Stimulated activated CD8-positive, alpha-beta memory T cell treated with anti-CD3 and anti-CD28 coated beads, Interleukin-15, amount 100 ng/mL, for 24 hours (primary cell): ENCODE measurements at places on chromosomes 11 and 22.

GRCh38 chr22:47205081-47205491 lies 442.6 kb downstream of the TBC1D22A start:
- no peak for DNase-seq

DNA sequence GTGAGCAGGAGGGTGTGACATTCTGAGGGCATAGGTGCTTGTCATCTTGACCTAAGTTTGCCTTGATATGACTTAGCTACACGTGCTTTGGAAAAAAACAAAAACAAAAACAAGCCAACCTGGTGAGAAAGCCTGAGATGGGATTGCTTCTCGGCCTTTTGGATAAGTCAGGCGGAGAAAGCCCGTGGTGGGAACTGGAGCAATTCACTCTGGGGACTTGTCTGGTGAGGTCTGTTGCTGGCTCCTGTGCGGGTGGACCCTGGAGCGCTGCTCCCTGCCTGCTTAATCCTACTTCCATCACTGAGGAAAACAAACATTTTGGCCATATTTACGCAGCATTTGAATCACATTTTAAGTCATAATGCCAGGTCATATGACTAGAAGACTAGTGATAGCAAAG lies 100.3 kb downstream of the SNX19 start:
- DNase-seq, result no peak

GRCh38 chr22:43142880-43143562 lies at the start of gene MCAT:
Gene MCAT, minus strand, starts transcription at chr22:43143398. Its CDS starts 50 bp downstream, at chr22:43143348.
- peak; percentile 81 for DNase-seq

- no peak for DNase-seq
These were observed 6.7 kb upstream of the AHNAK start for GRCh38 chr11:62553080-62553838.

DNA sequence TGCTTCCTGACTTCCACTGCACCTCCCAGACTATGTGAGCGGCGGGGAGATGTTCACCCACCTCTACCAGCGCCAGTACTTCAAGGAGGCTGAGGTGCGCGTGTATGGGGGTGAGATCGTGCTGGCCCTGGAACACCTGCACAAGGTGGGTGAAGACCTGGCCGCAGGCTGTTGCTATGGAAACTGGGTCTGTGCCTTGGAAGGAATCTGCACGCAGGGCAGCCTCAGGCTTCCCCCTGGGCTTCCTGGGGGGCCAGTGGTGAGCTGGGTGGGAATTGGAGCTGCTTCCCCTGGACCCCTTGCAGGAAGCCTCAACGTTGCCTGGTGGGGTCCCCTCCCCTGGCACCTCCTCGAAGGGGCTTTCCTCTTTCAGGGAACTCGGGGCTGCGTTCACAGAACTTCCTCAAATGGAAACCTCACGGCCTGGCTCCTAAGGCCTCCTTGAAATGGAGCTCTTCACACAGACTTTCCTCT lies 1.5 kb downstream of the RPS6KA4 start:
- DNase-seq, result no peak

DNA sequence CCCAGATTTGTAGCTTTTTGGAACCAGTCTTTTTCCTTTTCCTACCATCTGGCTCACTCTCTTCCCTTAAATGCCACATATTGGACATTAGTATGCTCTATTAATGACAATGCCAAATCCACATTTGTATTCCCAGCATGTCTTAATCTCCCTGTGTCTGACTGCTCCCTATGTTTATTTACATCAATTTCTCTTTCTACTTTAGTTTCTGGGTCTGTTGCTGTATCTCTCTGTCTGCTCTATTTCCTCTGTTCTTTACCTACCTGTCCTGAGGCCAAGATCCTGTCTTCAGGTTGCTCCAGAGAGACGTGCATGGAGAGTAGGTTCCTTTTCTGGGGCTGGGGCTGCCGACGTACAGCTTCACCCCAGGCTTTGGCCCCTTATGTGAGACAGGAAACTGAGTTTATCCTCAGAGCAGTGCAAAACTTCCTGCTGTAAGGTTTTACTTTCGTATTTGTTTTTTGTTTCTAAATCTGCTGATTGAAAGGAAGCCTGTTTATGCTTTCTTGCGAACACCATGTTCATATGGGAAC lies 25.6 kb downstream of the OR2AG2 start:
- DNase-seq, result no peak

GRCh38 chr11:17263769-17264168 lies 12.8 kb upstream of the NUCB2 start:
- DNase-seq, result no peak

DNA sequence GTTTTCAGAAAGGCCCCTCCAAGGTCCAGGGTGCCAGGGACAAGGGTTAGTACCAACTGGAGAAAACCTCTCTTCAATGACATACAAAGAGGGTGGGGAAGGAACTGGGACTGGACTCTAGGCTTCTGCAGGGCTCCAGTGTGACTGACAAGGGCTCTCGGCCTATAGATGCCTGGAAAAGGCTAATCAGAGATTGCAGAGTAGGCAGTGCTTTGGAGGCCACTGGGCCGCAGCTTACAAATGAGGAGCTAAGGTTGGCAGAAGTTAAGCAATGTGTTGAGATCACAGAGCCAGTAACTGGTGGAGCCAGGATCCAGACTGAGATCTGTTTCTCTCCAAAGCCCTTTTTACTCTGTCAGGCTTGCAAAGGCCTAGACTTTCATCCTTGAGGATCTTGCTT lies 7.4 kb upstream of the DGKZ start:
- DNase-seq, result no peak

DNA sequence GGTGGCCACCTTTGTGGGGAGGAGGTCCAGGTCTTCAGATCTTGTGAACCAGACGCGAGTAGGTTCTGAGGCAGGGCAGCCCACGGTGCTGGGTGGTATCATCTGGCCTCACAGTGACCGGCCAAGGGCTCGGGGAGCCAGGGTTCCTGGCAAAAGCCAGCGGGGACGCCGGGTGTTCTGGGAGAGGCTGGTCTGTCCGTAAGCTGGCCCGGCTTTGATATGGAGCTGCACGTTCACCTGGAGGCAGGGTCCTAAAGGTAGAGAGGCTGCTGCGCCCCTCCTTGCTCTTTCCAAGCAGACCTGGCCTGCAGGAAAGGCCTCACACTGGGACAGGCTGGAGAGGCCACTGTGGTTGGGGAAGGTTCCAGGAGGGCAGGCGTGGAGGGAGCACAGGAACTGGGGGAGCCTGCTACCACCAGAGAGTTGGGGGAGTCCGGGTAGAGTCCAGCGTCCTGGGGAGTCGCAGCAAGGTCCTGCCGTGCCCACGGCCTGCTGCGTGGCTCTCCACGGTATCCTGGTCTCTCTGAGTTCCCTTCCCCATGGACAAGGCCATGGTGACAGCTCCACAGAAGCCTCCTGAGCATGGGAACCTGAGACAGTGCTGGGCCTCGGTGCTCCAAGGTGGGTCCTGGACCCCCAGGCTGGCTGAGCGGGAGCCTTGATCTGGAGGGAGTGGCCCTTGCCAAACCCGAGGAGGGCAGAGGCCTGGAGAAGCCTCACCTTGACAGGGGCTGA lies 452.4 kb upstream of the B3GAT1 start:
- DNase-seq, result no peak

DNA sequence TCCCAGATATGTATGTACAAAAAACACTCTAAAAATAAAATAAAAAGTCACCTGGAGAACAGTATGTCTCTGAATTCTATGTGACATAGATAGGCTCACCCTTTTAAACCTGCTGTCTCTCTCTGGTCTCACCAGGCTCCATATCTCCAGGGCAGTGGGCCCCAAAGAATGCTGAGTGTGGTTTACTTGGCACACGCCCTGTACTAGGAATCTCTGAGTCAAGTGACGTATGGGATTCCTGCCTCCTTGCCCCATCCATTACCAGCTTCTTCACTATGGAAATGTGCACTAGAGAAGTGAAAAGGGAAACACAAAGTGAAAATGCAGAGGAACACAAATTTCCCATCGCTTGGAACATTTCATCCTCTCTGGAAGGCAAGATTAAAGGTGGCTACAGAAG lies 722.2 kb upstream of the TENM4 start:
- DNase-seq, result no peak

DNA sequence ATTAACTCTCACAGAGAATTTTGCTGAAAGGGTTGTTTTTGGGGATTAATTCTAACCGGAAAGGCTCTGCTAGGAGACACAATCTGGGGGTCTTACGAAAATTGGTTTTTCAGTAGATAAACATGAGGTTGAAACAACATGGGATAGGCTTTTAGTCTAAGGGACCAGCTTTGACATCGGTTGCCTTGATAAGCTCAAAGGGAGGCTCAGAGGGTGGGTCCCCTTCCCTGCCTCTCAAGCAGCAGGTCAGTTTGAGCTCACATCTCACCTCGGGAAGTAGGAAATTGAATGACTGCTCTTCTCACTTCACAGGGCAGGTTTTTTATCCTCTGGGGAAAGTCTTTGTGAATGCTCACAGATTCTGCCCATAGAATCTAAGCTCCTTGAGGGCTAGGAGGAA lies 70.2 kb upstream of the KIRREL3 start:
- DNase-seq, result no peak

DNA sequence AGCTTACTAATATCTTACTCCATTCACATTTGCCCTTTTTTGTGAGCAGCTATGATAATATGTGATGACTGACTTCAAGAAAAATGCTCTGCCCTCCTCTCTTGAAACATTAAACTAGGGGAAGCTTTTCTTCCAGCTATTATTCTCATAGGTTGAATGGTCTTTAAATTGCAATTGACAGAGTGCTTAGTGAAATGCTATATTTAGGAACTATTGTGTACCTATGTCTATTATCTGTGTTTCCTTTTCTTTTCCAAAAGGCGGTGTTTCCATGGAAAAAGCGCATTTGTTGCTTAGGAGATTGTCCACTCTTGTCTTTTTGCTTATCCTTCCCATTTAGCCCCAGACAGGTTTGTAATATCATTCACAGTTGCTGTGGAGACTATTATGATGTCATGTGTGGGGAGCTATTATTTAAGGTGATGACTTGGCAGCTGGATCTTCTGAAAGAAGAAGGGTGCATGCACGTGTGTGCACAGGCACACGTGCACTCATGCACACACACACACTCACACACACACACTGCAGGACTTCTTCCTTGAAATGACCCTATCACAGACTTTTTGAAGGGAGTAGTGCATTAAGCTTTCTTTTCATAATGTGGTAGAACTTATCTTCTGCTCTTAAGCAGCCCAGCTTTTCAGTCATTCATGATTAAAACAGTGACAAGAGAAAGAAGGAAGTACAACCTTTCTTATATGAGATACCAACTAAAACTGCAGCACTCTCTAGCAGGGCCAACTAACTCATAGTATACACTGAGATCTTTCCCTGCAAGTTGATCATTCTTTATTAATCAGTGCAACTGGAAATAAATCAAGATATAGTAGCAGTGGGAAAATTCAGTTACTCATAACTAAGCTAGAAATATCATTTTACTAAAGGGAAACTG lies 340.8 kb upstream of the MTNR1B start:
- DNase-seq, result no peak

DNA sequence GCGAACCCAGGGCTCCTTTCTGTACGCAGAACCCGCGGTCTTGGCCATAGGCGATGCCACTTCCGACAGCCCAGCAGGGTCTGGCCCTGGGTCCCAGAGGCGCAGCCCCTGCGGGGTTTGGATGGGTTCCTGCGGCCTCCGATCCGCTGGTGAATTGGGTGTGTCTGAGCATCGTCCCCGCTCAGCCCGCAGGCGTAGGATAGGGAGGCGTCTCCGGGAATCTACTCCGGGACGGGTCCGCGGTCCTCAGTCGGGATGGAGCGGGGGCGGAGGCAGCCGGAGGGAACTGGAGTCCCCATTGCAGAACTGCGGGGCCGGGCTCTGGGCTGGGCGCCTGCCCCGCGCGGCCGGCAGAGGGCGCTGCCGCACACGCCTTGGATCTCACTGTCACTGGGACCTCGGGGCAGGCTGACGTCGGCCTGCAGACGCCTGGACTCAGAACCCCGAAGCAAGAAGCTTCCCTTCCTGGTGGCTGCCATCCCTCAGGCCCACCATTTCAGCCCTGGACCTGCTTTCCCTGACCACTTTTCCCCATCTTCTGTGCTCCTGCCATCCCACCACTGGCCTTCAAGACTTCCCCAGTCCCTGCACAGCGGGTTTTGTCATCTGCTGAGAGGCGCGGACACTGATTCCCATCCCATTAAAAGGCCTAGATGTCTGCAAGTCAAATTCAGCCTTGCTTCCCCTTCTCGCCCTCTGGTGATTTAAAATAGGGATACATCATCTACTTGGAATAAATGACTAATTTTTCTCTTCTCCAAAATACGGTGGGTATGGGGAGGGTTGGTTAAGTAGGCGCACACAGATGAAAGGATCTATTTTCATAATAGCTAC lies 38.3 kb upstream of the CREB3L1 start:
- peak; percentile 69 for DNase-seq

GRCh38 chr11:129493746-129494145 lies 118.1 kb downstream of the BARX2 start:
- no peak for DNase-seq

GRCh38 chr11:62830904-62831519 lies 839 bp downstream of the STX5 start:
- no peak for DNase-seq

GRCh38 chr11:26951809-26952515 lies 42.0 kb upstream of the FIBIN start:
- no peak for DNase-seq

DNA sequence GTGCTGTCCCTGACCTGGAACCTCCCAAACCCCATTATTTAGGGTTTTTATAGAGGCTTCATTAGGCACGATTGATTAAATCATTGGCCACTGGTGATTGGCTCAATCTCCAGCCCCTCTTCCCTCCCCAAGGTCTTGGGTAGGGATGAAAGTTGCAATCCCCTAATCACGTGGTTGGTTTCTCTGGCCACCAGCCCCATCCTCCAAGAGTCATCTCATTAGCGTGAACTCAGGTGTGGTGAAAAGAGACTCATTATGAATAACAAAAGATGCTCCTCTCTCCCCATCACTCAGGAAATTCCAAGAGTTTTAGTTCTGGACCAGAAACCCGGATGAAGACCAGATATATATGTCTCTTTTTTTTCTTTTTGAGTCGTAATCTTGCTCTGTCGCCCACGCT lies 7.6 kb upstream of the MARK2 start:
- DNase-seq, result no peak

GRCh38 chr11:10990160-10990559 lies 132.3 kb upstream of the ZBED5 start:
- no peak for DNase-seq

DNA sequence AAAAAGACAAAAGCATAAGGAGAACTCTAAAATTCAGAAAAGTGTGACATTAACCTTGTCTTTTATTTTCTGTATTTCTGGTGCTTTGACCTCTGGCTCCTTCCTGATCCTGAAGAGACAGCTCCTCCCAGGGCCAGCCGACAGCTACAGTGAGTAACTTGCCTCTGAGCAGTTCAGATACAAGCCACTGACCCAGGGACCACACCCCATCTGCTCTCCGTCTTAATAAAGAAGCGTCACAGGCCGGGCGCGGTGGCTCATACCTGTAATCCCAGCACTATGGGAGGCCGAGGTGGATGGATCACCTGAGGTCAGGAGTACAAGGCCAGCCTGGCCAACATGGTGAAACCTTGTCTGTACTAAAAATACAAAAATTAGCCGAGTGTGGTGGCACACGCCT lies 6.5 kb downstream of the MLC1 start:
- DNase-seq, result no peak

- DNase-seq, result no peak
These were observed 108.4 kb downstream of the SPON1 start for GRCh38 chr11:14070896-14071295.
